ENCODE measurements at places on chromosomes 4 and X. TPM values are rescaled to one million over a fixed set of nuclear protein-coding genes. Genes with fewer than 3 reads are reported as not detected.

GRCh38 chr4:84327526-84327925, 171.6 kb downstream of the NKX6-1 start:
- DNase-seq = no peak

- DNase-seq = no peak
These were observed 465.4 kb upstream of the GRID2 start for GRCh38 chr4:91838181-91838861.

GRCh38 chr4:2354118-2354517, 64.3 kb downstream of the ZFYVE28 start:
- DNase-seq = no peak

- DNase-seq = no peak
These were observed 46.0 kb downstream of the ANKRD50 start for GRCh38 chr4:124666496-124666895.

DNA sequence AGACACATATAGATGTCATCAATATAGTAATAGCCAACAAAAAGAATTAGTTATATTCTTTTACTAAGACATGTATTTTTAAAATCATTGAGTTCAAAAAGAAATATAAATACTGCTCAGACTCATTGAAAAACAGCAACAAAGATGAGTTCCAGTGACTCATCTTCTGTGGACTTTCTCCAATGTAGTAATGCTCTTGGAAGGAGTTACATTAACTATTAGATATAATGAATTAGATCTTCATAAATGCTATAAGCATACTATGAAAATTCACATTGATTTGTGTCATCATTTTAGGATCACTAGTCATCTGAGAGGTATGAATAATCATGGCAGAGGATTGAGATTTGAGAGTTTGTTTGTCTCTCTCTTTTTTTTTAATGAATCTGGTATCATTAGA, 547.8 kb upstream of the PCDH7 start:
- no peak for DNase-seq

- DNase-seq = no peak
These were observed 134.4 kb downstream of the SMIM20 start for GRCh38 chr4:26048378-26048882.

DNA sequence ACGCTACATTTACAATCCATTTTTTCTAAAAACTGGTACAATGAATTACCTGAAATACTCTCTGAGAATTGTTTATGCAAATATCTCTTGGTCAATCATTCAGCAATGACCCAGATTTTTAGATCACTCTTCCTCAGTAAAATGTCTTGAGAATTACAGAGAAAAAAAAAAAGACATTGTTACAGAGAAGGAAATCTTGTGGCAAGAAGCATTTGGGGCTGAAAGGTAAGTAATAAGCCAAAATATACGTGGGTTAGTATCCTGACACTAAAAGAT, 19.6 kb upstream of the TET2 start:
- DNase-seq = no peak

Gene AP1AR
- polyA plus RNA-seq = 39.7 TPM

Gene REPS2
- polyA plus RNA-seq = 16.5 TPM

Gene XAGE2
- 0.24 TPM for polyA plus RNA-seq

Gene LRAT
- polyA plus RNA-seq = 0.98 TPM

Gene SSX4
- polyA plus RNA-seq = not detected

Gene NLGN4X
- 18.7 TPM for polyA plus RNA-seq

Gene PHKA2
- 52.9 TPM for polyA plus RNA-seq
